ENCODE measurements at places on chromosomes 5 and 9.

DNA sequence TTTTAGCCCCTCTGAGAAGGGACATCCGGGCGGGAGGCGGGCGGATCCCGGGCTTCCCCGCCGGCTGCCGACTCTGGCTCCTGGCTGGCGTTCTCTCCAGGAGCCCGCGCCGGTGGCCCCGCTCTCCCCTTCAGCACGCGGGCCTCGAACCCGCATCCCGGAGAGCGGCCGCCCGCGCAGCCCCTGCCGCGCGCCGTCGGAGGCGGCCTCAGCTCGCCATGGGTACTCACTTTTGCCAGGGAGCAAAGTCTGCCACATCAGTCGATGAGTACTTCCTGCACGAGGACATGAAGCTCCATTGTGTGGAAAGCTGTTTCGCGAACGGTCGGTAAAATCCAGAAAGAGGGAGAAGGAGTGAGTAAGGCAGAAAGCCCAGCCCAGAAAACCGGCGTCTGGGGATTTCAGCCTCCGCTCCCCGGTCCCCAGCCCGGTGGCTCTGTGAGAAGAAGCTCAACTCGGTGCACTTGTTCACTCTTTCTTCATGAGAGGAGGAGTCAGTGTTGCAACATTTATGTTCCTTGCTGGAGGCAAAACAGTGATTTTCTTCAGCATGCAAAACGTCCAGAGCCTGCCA lies at the start of gene PRLR:
PRLR (minus strand) TSS at position 450 of the 574 bp plus-strand sequence. CDS start 140,867 bp downstream, outside the sequence.
- peak; percentile 36 for DNase-seq

DNA sequence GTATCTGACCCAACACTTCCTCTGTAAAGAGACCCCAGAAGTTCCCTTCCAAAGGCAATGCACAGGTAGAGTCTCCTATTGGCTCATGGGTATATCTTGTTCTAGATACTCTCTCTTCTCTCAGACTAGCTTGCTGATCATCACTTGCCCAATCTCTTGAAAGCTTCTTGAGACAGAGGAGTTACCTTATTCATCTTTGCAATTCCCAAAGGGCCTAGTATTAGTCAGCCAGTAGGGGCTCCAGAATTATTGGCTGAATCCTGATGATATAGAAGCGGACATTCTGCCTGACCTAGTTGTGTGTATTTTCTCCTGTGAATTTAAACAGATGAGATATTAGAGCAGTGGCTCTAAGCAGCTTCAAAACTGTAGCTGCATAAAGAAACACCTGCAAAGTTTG lies 304.0 kb upstream of the KLF4 start:
- no peak for DNase-seq

DNA sequence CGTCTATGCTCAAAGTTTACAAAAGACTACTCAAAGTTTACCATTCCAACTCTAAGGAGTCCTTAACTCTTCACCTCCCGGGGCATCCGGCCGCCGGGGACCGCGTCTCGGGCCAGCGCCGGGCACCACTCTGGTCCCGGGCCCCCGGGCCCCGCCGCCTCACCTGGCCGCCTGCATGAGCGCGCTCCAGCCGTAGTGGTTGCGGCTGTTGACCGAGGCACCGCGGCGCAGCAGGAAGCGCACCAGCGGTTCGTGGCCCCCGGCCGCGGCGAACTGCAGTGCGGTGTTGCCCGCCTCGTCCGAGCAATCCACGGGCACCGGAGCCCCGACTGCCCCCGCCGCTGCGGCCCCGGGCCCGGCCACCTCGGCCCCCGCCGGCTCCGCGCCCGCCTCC lies 388 bp downstream of the ANKS6 start:
- DNase-seq, result no peak

- DNase-seq, result no peak
These were observed 219.0 kb upstream of the EDIL3 start for GRCh38 chr5:84603568-84604185.

GRCh38 chr5:172870291-172870714 lies 36.3 kb downstream of the ERGIC1 start:
- DNase-seq, result peak; percentile 28

DNA sequence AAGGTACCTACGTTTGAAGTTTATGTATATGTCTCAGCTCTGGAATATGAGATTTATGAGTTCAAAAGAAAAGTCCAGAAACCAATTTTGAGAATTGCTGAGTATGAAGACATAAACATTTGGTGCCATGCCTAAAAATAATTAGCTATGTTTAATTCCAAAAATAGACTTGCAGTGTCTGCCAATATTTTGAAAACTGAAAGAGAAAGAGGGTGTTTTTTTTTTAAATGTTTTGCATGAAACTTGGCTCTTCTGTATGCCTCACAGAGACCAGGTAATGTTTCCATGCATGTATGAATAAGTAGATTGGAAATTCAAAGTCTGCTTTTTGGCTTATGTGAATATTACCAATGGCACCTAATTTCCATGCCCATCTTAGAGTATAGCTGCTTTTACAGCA lies 634.4 kb upstream of the C9orf72 start:
- DNase-seq, result no peak

GRCh38 chr9:134936346-134937163 lies 18.8 kb upstream of the FCN1 start:
- DNase-seq, result no peak

GRCh38 chr5:80153586-80154126 lies 102.2 kb downstream of the SERINC5 start:
- peak; percentile 98 for DNase-seq

DNA sequence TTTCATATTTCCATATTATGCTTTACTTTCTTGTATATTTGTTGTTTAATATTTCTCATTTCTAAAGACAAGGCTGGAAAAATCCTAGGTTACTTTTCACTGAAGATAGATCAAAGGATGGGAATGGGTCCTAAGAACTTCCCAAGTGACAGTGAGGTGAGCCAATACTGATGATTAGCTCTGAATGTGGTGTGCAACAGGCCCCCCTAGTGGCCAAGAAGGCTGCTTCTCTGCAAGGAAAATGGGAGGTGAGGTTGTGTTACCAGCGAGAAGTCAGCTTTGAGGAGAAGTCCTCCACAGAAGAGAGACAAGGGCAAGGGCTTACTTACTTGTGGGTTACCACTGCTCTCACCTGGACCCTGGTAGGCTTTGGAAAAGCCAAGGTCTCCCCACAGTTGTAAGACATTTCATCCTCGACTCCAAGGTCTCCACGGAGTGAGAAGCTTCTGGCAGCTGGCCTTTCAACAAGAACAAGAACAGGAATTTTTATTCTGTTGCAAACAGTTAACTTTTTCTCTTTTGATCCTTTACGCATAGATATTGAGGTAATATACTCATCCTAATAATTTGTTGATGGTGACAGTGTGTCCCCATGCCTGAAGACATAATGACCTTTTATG lies 69.9 kb downstream of the MAMDC2 start:
- DNase-seq, result peak; percentile 60

DNA sequence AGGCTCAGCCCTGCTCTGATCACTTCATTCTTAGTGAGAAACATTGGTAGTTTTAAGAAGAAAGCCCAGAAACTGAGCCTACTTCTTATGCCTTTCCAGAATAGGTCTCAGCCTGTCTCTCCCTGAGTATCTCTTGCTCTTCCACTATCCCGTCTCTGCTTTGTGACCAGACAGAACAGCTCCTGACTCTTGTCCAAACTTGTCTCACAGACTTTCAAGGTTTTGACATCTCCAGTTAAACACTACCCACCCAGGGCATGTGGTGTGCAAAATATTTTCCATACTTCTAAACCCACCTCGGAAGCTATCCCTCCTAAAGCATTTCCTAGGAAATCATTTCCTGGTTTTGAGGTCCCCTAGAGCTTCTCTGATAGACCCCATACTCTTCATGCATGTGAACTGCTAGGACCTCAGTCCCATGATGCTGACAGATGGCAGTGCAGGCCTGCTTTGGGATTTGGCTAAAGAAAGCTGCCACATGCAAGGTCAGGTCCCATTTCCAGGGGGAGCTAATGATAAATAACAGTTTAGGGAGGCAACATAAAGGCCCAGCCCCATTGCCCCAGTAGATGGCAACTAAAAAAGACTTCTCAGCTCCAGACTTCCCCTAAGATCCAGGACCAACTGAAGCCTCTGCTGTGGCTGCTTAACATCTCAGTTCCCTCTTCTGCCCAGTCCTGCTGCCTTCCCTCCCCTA lies 211.5 kb downstream of the MED10 start:
- DNase-seq, result no peak

DNA sequence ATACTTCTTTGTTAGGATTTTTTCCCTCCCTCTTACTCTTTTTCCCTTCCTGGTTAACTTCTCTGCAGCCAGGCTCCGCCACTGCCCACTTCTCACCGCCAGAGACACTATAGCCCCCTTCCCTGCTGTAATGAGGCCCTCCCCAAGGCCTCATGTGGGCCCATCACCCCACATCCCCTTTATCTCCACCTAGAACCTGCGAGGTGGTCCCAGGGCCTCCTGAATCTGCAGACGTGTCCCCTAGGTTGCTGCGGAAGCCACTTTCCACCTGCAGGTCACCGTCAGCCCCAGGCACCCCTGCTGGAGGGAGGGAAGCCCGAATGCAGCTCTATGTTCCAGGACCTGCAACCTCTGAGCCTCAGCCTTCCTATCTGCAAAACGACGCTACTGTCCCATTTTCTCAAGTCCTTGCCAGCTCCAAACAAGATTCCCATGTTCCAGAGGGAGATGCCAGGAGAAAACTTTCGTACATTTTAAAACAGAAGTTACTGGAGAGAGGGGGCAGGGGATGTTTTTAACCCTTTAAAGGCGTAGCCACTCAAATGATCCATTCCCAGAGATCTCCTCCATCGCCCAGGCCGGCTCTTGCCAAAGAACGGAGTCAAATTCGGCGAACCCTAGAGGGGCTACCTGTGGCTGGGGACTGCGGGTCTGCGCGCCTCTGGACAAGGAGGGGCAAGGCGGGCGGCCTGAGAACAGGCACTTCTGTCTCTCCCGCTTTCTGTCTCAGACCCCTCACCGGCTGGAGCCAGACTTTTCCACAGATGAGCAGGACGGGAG lies 929 bp downstream of the SH3PXD2B start:
- no peak for DNase-seq

GRCh38 chr9:127746959-127747569 lies 12.0 kb upstream of the TOR2A start:
- peak; percentile 45 for DNase-seq

- DNase-seq, result no peak
These were observed 72.6 kb downstream of the MYO10 start for GRCh38 chr5:16863469-16863946.

DNA sequence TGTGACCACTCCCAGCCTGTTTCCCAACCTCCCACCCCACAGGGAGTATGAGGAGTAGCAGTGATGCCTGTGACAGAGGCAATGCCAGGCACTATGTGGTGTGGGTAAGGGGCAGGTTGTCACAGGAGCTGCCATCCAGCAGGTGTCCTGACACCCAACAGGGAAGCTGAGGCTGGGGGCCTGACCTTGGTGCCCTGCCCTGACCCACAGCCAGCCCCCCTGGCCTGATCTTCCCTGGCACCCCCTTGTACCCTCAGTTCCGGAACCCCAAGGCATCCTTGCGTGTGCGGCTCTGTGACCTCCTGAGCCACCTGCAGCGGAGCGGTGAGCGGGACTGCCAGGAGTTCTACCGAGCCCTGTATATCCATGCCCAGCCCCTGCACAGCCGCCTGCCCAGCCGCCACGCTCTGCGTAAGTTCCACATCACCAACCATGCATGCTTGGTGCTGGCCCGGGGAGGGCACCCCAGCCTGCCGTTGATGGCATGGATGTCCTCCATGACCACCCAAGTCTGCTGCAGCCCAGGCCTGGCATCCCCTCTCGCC lies 14.4 kb downstream of the CARD19 start:
- no peak for DNase-seq

DNA sequence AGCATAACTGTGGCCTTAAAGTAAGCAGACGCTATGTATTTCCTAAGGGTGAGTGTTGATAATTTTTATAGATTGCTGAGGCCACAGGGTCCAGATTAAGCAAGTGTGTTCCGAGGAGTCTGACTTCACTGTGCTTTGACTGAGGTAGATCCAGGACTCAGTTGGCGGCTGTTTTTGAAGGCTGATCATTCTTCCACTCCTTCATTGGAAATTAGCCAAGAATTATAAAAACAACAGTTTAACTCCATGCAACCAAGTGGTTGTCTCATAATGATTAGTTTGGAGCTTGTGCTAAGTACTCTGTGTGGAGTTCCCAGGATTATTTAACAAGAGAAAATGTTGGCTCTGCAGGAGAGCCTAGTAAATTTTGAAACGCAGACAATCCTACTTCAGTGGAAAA lies 19.1 kb downstream of the IQGAP2 start:
- DNase-seq, result no peak

DNA sequence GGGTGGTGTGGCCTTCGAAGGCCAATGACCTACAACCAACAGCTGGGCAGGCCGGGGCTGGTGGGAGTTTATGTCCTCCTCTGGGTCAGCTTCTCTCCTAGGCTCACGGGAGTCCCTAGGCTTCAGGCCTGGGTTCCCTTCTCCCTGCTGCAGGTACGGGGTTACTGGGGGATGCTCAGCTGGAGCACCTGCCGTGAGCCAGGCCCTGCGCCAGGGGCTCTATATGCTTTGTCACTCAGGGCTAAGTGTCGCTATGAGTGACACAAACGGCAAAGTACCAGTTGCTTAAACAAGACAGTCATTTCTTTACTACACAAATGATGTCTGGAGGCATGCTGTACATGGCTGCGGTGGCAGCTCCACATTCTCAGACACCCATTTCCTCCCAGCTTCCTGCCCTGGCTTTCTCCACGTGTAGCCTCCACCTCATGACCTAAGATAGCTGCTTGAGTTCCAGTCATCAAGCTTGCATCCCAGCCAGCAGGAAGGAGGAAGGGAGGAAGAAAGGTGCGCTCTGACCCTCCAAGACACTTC lies 22.5 kb upstream of the NINJ1 start:
- DNase-seq, result no peak

GRCh38 chr5:178327931-178328711 lies 95.5 kb upstream of the PHYKPL start:
- DNase-seq, result no peak

DNA sequence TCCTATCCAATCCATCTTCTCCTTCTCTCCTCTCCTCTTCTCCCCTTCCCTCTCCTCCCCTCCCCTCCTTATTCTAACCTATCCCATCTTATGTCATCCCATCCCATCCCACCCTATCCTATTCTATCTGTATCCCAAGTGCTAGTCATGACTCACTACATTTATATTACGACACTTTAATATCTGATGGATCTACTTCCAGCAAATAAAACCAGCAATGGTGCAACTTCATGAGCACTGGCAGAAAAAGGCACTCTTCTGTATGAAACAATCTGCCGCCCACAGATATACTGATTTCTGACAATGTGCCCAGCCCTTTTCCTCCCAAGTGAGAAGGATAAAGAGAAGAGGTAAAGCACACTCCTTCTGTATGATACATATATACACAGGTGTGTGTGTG lies 86.6 kb upstream of the ANKH start:
- DNase-seq, result no peak

All from SW480 (cell line).